ENCODE measurements at places on chromosomes 1 and 21.
A peak's percentile ranks its signal among the peaks of the same experiment; 100 is the strongest.

DNA sequence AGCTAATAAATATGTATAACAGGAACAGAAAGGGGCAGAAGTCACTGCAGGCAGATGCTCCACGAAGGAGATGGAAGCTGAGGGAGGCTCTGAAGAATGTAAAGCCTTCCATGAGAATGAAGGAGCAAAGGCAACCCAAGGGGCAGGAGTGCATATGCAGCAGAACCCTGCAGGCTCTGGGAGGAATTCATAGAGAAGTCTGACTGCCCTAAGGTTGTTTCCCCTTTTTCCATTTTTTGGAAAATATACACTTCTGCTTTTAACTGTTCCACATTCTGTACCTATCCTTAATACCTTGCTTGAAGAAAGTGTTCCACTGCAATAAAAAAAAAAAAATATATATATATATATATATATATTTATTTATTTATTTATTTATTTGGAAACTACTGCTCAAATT, 69.6 kb downstream of the CD34 start:
- no peak for DNase-seq

GRCh38 chr1:183051546-183051945, 28.3 kb downstream of the LAMC1 start:
- no peak for DNase-seq

DNA sequence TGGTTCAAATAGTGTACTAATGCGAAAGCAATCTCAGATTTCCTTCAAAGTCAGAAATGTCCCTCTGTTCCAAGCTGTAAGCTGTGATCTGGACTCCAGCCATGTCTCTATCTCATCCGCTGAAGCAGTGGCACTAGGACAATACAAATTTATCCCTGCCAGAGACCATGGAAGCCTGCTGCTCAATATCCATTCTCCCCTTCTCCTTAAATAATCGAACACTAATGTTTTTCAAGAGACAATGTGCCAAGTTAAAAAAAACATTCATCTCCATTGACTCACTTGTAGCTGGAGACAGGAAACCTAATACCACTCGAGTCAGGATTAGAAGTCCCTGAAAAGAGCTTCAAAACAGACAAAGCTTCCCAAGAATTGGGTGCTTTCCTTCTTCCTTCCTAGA, 38.5 kb upstream of the PGBD5 start:
- no peak for DNase-seq

DNA sequence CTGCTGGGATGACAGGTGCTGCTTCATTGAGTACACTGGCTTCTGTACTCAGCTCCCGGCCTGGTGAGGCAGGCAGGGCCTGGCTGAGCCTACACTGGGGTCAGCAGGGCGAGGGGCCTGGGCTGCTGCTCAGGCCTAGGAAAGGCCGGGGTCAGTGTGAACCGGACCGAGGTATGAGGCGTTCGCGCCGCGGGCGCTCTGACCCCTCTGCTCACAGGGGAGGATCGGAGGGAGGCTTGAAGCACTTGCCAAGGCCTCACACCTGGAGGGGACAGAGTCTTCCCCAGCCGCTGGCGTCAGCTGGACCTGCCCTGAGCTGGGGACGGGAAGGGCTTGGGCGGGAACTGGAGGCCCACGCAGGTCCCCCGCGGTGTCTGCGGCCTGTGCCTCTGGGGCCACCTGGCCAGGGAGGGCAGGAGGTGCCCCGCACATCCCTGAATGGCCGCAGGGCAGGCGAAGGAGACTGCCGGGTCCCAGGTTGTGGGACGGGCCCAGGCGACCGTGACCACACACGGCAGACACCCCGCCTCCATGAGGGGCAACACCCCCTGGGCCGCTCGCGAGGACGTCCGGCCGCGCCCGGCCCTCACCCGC, 466 bp downstream of the PEX10 start:
- peak; percentile 35 for DNase-seq

DNA sequence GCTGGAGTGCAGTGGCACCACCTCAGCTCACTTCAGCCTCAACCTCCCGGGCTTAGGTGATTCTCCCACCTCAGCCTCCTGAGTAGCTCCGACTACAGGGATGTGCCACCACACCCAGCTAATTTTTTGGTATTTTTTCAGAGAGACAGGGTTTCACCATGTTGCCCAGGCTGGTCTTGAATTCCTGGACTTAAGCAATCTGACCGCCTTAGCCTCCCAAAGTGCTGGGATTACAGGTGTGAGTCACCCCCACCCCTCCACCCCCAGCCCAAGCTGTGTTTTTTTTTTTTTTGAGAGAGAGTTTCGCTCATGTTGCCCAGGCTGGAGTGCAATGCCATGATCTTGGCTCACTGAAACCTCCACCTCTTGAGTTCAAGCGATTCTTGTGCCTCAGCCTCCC, 75.4 kb downstream of the NKAIN1 start:
- DNase-seq = no peak

DNA sequence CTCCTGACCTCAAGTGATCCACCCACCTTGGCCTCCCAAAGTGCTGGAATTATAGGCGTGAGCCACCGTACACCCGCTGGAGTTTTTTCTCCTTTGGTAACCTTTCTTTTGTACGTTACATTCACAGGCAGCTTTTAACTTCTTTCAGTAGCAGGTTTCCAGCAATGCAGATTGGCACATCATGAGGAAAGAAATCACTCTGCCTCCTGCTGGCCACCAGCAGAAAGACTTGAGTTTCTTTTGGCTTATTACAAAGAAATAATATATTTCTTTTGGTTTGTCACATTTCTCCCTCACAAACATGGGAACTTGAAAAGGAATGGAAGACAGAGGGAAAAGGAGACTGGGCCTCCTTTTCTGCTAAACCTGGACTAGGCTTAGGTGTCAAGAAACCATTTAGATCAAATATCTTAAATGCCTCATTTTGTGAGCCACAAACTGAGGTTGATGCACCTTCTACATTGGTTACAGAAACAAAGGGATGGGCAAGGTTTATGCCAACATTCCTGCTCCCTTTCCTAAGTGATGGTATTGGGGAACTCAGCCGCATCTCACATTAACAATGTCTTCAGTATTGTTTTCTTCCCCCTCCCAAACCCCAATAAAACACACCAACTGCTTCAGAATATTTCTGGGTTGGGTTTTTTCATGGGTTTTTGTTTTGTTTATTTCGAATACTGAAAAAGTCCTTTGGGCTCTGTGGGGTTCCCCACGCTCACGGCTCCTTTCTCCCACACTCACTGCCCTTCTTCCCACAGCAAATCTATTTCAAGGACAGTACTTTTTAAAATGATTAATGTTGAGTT, 7.7 kb downstream of the ENSA start:
- peak; percentile 28 for DNase-seq

- DNase-seq = no peak
Measured at GRCh38 chr1:89962742-89963075, 32.2 kb upstream of the ZNF326 start.

DNA sequence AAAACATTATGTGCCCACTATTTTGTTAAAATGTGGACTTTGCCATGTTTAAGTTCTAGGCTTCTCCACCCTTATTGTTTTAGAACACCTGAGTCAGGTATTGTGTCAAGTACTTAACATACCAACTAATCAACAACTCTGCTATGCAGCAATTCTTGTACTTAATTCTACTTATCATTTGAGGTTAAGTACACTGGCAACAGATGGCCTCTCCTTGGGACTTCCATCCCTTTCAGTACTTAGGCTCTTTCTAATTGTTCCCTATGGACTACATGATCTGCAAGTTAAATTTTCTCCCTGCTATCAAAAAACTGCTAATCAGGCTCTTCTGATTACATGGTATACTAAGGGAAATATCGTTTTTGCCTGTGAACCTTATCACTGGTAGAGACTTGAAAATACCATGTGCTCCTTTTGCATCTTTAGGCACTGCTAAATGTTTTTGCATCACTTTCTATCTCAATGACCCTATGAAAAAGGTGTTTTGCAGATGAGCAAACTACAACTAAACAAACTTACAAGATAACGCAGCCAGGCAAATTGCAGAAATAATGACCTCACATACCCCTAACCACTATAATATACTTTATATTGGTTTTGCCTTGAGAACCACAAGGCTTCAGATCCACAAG, 18.9 kb downstream of the SFPQ start:
- DNase-seq = no peak

DNA sequence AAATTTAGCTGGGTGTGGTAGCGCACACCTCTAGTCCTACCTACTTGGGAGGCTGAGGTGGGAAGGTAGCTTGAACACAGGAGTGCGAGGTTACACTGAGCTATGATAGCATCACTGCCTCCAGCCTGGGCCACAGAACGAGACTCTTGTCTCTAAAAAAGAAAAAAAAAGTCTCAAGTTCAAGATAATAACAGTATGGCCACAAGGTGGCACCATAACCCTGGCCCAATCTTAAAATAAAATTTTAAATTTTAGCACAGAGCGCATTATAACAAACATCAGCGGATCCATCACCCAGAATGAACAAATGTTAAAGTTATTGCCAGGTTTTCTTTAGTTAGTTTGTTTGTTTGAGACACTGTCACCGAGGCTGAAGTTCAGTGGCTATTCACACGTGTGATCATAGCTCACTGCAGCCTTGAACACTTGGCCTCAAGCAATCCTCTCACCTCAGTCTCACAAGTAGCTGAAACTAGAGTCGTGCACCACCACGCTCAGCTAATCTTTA, 2.9 kb upstream of the HTR6 start:
- DNase-seq = no peak

- no peak for DNase-seq
Measured at GRCh38 chr1:14098294-14098913, 398.4 kb downstream of the PRDM2 start.

DNA sequence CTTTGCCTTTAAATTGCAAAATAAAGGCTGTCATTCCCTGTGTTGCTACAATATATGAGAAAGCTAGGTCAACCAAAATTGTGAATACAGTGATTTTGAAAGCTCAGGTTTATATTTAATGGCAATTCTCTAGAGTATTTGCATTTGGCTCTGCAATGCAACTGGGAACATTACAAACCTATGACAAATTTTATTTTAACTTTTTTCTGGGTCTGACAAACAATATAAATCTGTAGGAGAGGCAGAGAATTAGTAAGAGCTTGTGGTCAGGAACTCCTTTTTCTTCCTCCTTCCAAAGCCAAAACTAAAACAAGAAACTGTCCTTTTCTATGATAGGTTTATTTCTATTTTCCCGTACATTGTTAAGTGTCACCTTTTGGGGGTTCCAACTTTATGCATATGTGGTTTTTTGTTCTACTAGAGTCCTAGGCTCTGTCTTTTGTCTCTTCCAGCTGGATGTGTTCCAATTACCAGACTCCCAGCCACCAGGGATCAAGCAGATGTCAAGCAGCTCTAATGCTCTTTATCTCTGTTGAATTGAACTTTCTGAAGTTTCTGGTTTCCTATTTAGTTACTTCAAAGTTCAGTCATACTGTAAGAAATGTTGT, 106.9 kb downstream of the ASH1L start:
- DNase-seq = no peak

DNA sequence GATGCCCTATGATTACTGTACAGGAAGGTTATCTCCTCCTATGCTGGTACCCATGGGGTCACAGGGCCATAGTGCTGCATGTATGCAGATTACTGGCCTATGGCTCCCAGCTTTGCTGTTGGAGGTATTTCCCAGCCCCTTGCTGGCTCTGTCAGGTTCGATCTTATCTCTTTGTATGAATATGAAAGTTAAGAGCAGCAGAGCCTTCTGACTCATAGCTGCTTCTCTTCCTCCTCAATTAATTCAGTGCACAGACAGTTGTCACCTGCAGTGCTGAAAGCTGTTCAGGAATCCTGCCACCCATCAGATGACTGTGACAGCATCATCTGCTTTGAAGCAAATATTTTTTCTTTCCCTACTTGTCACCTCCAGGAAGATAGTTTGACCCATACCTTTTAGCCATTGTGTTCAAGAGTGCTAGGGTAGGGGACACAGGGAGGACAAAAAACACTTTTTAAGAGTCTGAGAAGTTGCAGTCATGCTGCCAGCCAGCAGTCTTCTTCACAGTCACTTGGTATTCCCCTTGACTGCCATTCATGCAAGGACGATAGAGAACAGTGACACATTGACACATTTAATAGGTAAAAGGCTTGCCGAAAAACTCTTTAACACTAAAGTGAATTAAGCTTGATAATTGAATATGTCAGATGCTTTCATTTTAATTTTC, 73.1 kb downstream of the KIF1B start:
- DNase-seq = no peak

GRCh38 chr21:31730712-31731055, 1.2 kb downstream of the SCAF4 start:
- DNase-seq = peak; percentile 20

- DNase-seq = no peak
Measured at GRCh38 chr1:242185731-242186130, 186.8 kb upstream of the MAP1LC3C start.

DNA sequence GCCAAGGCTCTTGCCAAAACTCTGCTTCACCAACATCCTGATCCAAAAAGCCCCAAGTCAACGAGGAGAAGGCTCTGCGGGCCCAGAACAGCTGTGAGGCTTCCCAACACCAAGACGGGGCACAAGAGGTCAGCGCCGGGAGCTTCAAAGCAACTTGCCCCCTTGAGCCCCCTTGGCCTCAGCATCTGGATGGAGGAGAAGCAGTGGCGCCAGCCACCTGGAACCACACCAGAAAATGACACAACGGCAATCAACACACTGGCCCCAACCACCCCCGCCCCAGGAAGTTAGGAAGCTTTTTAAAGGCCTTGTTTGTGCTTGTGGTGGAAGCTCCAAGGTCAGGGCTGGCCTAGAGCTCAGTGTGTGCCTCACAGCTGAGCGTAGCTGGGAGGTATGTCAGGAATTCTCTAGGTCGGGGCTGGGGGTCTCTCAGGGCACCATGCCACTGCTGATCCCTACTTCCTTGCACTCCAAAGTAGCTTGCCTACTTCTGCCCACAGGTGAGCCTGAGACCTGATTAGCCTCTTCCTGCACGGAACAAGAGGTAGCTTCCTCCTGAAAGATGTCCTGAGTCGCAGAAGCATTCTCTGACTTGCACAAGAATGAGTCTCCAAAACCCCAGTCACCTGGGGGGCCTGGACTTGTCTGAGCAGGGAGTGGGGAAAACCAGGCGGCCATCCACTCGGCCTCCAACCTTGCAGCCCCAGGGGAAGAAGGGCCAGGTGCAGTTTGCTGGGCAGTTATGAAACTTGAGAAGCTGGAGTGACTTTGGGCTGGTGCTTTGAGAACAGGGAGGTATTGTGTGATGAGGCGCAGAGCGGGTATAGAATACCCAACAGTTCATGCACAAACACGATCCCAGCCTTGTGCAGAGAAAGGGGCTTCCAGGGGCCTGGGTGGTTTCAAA, 9.7 kb upstream of the SRP9 start:
- peak; percentile 18 for DNase-seq

GRCh38 chr1:6971048-6971447, 185.8 kb downstream of the CAMTA1 start:
- DNase-seq = no peak

DNA sequence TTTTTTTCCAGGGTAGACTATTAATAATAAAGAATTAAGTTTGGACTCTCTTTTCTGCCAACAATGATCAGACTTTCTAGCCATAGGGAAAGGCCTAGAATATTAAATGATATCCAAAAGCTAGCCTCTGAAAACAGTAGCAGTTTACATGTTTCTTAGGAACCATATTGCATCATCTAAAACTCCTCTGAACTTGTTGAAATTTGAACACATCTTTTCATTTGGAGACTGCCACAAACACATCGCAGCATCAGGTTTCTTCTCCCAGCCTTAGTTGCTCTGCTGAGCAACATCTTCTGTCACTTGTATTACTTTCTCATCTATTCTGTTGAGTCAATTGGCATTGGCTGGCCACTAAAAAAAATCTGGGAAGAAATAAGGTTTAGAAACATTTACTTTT, 63.2 kb upstream of the GNG4 start:
- DNase-seq = no peak

Data from nephron progenitor cell (in vitro differentiated cells).